Stimulated activated CD8-positive, alpha-beta memory T cell treated with anti-CD3 and anti-CD28 coated beads, Interleukin-7, amount 100 ng/mL, for 48 hours (primary cell): ENCODE measurements at places on chromosomes 7 and 10.

DNA sequence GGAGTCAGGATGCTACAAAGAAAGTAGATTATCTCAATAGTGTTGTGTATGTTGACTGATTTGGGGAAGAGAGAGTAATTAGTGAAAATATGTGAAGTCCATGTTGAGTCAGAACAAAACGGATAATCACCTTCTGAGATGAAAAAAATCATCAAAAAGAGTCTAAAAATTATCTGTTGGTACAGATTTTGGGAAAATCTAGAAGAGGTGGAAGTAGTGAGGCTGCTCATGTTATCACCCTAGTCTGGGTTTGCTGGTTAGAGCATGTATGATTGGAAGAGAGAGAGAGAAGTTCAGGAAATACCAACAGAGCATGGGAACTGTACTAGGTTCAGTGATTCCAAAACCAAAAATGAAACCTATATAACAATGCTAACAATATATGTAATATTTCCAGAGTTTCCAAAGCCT lies 12.3 kb downstream of the RPA3 start:
- DNase-seq = no peak

GRCh38 chr10:77405771-77406241 lies 231.8 kb downstream of the KCNMA1 start:
- DNase-seq = peak; percentile 3

GRCh38 chr10:13711291-13711690 lies 124.5 kb downstream of the PRPF18 start:
- no peak for DNase-seq

GRCh38 chr7:39085590-39086049 lies 107.9 kb downstream of the POU6F2 start:
- no peak for DNase-seq

GRCh38 chr10:91864744-91865143 lies 44.5 kb downstream of the FGFBP3 start:
- DNase-seq = no peak

DNA sequence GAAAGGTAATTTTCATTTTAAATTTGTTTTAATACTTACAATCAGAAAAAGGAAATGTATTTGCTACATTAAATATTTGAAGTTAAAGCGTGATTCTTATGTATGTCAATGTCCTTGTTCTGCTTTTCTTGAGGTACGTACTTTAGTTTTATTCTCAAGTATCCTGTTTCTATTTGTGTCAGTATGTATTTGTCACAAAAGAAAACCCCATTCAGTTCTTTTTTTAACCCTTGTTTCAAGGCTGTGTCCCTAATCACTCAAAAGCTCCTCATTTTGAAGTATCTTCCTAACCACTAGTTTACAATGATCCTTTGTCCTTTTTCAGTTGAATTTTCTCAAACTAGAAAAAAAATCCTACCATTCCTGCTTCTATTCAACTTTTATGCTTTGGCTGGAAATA lies 25.2 kb downstream of the NHLRC2 start:
- no peak for DNase-seq

GRCh38 chr10:99207340-99207739 lies 28.3 kb downstream of the HPSE2 start:
- DNase-seq = no peak

DNA sequence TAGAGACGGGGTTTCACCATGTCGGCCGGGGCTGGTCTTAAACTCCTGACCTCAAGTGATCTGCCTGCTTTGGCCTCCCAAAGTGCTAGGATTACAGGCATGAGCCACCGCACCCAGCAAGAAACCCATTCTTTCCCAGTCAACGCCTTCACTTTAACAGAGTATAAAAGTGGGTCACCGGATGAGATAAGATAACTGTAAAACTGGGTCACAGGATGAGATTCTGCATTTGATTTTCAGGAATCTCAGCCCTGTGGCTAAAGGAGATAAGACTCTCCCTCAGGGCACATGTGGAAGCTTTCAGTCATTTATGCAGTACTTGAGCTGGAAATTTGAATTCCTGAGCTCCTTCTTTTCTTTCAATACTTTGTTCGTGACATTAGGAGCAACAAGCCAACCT lies 70.8 kb downstream of the LRRC17 start:
- no peak for DNase-seq

DNA sequence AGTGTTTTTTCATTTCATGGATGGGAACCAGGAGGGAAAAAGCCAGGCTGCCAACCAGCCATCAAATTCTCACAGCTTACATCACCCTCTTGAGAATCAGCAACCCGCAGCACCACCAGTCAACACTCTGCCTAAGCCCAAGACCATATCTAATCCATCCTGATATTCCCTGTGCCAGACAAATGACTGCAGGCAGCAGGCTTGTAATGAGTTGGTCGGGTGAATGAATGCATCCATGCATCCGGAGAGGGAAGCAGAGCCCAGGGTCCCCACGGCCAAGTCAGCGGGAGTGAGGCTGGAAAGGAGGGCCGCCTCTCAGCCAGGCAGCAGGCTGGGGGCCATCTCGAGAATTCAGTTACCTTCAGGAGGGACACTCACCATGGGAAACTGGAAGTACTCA lies 46.9 kb downstream of the SLIT1 start:
- no peak for DNase-seq

DNA sequence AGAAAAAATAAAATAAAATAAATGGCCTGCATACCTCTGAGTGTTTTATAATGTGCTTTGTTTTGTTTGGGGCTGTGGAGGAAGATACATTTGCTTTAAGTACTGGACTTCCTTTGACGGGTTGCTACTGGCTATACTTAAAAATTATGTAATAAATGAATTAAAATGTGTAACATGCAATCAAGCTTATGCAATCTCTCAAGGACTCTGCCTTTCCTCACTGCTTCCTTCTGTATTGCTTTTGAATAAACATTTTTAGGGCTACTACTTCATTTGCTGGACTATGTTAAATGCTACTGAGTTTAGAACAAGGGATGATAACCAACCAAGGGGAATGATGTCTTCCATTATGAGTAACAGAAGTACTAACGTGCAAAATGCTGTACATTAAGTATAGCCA lies 91.6 kb downstream of the ETV1 start:
- no peak for DNase-seq

DNA sequence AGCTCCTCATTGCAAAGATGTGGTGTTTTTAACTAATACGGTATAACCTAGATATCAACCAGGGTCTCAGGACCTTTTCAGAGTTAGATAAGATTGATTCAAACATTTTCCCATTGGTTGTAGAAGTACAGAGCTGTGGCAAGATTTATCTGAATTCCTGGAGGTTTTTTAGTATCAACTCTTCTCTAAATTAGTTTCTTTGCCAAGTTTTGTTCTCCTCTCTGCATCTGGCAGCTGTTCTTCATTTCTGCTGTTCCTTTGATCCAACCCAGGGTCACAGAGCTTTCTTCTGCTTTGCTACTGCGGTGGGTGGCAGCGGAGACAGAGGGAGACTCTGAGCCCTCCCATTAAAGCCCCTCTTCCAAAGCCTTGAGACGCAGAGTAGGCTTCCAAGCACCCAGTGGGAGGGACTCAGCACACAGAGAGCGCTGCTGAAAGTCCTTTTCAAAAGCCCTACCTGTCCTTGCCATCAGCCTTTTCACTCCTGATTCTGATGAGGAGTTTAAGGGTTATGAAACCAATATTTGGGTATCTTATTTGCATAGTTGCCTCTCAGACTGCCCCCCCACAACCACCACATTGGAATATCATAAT lies 146.3 kb upstream of the EEPD1 start:
- DNase-seq = no peak

DNA sequence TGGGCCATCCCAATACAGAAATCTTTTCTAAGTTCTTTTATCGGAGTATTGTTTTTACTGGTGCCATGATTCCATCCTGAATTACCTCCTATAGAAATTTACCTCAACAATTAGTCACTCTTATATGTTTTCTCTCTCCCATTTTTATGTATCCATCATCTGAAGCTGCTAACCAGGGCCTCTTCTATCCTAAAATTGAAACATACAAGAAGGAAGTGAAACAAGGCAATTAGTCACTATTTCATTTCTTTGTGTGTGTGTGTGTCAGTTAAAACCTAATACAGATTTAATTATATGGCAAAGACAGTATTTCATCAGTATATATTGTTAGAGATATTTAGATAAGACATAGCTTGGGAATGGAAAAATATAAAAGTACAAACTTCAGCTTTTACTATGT lies 148.4 kb upstream of the AHR start:
- DNase-seq = no peak

DNA sequence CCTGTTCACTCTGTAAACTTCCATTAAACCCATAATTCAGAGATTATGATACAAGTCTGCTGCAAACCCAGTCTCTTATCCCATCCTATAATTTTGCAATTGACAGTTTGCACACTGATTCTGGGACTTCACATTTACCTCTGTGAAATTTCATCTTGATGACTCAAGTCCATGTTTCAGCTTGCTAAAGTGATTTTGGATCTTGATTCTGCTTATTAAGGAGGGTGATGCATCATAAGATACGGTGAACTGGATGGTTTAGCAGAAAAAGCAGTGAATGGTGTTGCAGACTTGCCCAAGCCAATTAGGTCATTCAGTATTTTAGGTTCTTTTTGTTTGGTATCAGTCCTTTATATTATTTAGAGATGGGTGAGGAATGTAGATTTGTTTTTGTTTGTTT lies 125.5 kb upstream of the PODXL start:
- no peak for DNase-seq

DNA sequence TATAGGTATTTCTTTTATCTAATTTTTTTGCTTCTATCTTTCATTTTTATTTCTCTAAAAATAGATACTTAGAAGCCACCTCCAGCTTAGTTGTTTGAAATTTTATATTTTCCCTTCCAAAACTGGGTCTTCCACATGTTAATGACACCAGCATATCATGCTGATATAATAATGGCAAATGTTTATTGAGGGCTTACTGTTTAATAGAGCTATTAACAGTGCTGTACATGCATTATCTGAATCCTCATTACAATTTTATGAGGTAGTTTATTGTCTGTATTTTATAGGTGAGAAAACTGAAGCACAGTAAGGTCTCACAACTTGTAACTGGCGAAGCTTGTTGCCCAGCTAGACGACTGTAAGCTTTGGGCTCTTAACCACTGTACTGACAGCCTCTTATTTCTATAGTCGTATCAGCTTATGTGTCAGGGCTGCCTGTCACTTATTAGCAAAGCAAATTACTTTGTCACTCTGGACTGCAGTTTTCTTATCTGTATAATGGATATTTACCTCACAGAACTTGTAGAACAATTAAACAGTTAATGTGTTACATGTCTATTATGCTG lies 51.2 kb downstream of the ANKIB1 start:
- no peak for DNase-seq

DNA sequence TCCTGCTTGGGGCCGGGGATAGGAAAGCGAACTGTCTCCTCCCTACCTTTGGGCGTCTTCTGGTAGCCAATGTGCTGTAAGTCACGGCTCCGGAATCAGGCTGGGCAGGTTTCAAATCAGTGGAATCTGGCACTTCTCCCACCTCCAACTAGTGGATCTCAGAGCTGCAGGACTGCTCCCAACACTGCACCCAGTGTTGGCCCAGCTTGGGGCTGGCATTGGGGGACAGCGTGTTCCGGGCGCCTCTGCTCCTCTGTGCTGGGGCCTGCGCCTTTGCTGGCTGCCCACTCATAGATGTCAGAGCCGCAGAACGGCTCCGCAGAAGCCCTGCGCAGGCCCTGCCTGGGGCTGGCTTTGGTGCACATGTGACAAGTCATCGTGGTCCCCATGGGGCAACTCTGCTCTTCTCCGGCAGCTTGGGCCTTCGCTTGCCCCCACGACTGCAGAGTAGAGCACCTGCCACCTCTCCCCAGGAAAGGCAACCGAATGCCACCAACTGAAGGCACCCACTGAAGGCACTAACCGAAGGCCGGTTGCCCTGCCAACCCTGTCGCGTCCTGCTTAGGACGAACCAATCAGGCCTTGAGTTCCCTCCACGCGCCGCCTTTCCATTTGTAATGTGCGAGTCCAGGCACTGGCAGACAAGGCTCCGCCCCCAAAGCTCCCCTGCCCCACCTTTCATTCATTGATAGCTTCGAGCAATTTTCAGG lies 85.5 kb upstream of the ABI1 start:
- no peak for DNase-seq

- no peak for DNase-seq
These were observed 338.7 kb downstream of the SORCS1 start for GRCh38 chr10:106825576-106826364.

- no peak for DNase-seq
These were observed 45.9 kb upstream of the C10orf90 start for GRCh38 chr10:126716366-126716765.

- no peak for DNase-seq
These were observed 55.2 kb upstream of the DKK1 start for GRCh38 chr10:52258799-52259425.

DNA sequence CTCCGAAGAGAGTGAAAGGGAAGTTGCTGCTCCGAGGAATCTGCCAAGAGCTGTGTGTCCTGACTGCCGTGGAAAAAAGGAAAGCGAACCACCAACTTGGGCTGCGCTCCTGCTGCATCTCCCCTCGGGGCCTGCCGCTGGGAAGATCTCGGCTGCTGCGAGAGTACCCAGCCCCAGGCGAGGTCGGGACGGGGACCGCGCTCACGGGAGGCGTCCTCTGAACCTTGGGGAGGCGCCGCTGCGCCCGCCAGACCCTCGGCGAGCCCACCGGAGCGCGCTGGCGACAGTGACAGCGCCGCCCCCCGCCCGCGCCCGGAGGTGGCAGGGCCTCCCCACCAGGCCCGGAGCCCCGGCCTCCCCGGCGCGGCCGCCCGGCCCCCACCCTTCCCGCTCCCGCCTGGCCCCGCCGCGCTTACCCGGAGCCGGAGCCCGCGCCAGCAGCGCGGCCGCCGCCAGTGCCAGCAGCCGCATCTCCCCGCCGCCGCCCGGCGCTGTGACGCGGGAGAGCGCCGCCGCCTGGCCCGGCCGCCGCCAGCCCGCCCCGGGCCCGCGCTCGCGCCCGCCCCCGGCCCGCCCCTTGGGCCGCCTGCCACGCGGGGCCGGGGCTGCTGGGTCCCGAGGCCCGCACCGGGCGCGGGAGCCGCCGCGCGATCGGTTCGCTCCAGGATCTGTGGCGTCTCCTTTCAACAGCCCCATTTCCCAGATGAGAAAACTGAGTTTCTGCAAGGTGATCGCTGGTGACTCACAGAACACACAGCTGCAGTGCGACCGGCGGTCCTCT lies at the start of gene VSTM4:
Gene VSTM4, minus strand, starts transcription at position 508 of the 781 bp plus-strand sequence. Its CDS starts 37 bp downstream, at position 471.
- no peak for DNase-seq

DNA sequence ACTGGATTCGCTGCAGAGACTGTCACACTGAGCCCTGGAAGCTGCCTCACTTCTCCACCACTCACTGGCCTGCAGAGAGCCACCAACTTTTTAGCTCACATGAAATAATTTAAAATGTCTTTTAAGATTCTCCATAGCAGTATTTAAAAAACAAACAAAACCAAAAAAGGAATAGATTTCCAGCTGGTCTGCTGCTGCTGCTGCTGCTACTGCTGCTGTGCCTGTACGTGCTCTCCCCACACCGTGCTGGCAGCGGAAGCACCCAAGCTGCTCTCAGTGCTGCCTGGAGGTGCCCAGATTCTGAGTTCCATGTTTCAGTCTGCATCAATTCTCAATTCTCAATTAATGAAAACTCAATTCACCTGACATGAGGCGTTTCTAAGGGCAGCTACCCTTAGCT lies 146.0 kb downstream of the USP6NL start:
- DNase-seq = no peak

GRCh38 chr7:83936056-83936708 lies 258.4 kb downstream of the SEMA3A start:
- peak; percentile 7 for DNase-seq

- DNase-seq = no peak
These were observed 202.2 kb upstream of the ETV1 start for GRCh38 chr7:14191686-14192098.

GRCh38 chr7:149725426-149725821 lies 48.0 kb downstream of the ZNF467 start:
- no peak for DNase-seq

- no peak for DNase-seq
These were observed 138.9 kb upstream of the FERD3L start for GRCh38 chr7:19284136-19284535.
